Activated CD4-positive, alpha-beta T cell treated with anti-CD3 and anti-CD28 coated beads for 4 hours (primary cell): ENCODE measurements at places on chromosomes 7 and 10.
A peak's percentile ranks its signal among the peaks of the same experiment; 100 is the strongest.

DNA sequence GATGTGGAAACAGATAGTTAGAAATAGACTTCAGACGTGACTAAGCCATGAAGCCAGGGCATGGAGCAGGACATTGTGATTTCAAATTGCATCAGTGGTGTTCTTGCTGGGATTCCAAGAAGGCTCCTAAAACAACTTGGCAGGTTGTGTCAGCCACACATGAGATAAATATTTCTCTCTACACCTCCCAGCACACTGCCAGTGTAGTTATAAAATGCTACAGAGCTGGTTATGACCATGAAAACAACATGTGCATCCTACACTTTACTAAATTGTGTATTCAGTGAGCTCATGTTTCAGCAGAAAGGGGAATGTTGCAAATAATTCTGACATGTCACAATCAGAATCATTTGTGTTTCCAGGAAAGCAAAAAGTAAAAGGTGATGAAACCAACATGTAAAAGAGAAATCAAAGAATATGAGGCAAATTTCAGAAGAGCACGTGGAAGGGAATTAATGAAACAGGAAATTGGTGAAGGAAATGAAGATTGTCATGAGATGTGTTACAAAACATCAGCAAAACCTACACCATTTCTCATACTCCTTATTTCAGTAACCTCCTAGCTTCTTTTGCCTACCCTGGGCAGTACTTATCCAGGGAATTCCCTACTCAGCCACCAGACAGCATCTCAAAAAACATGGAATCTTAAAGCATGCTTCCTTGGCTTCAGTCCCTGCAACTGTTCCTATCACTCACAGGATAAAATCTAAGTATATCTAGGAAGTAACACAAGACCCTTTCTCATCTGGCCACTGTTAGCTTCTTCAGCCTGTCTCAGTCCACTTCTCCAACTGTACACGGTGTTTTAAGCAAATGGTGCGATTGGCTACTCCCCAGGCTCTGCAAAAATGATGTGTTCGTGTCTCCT, 5.8 kb upstream of the CYP3A7 start:
- DNase-seq = no peak

DNA sequence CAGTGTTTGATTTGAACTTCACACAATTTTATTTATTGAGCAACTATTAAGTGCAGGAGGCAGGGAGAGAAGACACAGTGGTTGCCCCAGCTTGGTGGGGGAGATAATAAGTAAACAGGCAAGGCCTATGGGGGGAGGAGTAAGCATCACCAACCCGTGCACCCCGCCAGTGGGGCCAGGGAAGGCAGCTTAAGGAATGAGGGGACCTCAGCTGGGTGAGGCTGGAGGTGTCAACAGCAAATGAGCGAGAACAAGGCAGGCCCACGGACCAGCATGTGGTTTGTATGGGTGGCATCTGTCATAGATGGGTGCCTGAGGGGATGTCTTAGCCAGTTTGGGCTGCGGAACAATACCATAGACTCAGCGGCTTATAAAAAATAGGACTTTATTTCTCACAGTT, 24.1 kb upstream of the CRHR2 start:
- DNase-seq = no peak

- DNase-seq = no peak
These were observed 3.3 kb downstream of the MKI67 start for GRCh38 chr10:128122931-128123330.

GRCh38 chr10:451021-451471, 238.4 kb downstream of the DIP2C start:
- DNase-seq = peak; percentile 61

DNA sequence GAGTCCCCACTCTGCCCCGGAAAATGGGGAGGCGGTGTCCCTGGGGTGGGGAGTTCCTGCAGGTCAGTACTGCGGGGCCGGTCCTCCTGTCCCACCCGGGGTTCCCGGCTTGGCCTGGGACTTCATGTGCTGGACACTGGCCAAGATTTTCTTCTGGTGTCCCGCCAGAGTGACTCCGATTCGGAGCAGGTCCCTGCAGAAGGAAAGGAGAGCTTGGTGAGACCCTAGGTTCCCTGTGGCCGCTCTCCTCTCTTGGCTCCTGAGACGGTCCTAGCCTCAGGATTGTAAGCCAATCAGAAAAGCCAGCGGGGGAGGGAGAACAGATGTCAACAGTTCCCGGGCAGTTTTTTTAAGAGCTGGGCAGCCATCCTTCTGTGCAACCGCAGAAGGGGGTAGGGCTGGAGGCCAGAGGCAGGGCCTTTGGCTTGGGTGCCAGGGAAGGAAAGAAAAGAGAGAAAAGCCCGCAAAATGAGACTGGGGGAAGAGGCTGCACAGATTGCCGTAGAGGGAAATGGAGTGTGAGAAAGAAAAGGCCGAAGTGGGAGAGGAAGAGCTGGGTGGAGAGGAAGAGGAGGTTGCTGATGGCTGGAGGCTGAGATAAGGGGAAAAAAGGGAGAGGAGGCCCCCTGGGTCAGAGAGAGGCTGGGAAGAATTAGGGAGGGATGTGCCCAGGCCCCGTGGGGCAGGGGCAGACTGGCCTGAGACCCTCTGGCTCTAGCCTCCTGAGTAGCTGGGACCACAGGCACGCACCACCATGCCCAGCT, 23.7 kb downstream of the EPHB4 start:
- no peak for DNase-seq
